ENCODE measurements at places on chromosomes 2 and 18. TPM values are rescaled to one million over a fixed set of nuclear protein-coding genes. Genes with fewer than 3 reads are reported as not detected.

Gene UNC50
- 38.3 TPM for total RNA-seq

Gene UGT1A3
- total RNA-seq, result not detected

Gene HOXD4
- 0.87 TPM for total RNA-seq

Gene NTSR2
- total RNA-seq, result not detected

Gene SMARCAL1
- 19.7 TPM for total RNA-seq

Data from cardiac ventricle fibroblast (primary cell).